Urinary bladder (tissue), 4 donors: ENCODE measurements at places on chromosomes 13 and 19. TPM values are rescaled to one million over a fixed set of nuclear protein-coding genes. Genes with fewer than 3 reads are reported as not detected.

The TMPRSS9 gene
- 0.11 TPM for total RNA-seq

The SSC5D gene
- total RNA-seq: 24.4 TPM

The MBD3L2 gene
- not detected for total RNA-seq

The ONECUT3 gene
- total RNA-seq: not detected

The KLF12 gene
- total RNA-seq: 51.9 TPM

The ZNF77 gene
- 6.8 TPM for total RNA-seq

The STAP2 gene
- total RNA-seq: 14.4 TPM

DNA sequence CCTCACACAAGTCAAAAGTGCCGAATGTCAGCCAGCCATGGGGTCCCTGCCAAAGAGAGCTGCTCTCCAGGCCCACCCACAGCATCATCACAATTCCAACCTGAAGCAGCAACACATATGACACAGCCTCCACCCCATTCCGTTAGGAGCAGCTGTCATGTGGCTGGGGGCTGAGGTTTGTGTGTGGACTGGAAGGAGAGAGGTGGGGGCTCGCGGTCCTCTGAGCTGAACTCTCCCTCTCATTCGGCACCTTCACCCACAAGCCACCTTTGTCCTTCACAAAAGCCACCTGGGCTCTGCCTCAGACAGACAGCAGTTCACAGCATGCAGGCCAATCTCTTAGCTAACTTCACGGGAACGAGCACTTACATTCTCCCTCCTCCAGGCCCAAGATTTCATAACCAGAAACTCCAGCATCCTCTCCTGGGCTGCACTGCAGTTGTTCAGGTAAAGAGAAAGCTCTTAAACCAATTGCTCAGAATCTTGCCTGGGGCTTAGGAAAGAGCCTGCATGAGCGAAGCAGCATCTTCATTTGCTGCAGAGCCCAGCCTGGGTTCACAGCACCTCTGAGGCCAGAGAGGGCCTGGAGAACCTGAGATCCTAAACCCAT lies 7.2 kb downstream of the RAB20 start:
- DNase-seq: no peak

- DNase-seq: no peak
These were observed 2.9 kb upstream of the C19orf85 start for GRCh38 chr19:55467236-55468053.

DNA sequence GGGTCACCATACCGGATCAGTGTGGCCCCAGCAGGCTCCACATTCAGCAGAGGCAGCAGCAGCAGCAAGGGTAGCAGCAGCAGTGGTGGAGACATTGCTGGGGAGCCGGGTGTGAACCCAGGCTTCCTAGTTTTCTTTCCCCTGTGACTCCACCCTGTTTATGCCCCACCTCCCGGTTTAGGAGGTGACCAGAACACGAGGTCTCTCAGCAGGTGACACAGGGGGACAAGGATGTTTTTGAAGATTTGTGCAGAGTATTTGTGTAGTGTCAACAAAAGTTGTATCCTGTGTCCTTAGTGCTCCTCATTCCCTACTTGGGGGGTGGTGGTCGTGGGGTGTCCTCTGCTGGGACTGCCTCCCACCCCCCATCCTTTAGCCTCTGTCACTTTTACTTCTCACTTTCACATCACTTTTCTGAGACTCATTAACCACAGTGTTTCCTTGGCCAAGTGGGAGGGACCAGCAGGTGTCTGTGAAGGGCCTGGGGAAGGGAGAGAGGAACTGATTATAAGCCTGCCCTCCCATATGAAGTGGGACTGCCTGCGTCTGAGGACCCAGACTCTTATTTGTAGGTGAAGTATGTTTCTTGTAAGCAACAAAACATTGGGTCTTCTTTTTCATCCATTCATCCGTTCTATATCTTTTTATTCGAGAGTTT lies 15.6 kb upstream of the KCNC3 start:
- DNase-seq: no peak

DNA sequence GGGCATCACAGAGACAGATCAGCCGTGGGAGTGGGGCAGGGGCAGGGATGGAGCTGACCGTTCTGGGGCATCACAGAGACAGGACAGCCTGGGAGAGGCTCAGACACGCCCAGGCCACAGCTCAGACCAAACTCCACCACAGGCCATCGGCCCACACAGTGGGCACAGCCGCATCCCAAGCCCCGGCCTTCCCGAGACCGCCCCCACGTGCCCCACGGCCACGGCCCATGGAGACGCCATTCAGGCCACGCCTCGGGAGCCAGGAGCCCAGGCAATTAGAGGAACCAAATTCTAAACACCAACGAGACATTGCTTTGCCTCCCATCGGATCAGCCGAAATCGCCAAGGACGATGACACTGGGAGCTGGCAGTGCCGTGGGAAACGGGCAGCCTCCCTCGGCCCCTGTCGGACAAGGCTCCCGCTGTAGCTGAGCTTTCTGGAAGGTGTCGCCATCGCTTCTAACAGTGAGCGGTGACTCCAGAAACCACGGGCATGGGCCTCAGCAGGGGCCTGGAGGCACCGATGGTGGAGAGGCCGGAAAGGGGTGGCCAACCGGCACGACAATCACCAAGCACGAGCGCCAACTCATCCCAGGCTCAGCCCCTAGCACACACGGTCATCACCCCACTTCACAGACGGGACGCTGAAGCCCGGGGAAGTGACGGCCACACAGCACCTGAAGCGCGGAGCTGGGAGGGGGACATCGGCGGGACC lies 2.4 kb downstream of the PIP5K1C start:
- DNase-seq: no peak

DNA sequence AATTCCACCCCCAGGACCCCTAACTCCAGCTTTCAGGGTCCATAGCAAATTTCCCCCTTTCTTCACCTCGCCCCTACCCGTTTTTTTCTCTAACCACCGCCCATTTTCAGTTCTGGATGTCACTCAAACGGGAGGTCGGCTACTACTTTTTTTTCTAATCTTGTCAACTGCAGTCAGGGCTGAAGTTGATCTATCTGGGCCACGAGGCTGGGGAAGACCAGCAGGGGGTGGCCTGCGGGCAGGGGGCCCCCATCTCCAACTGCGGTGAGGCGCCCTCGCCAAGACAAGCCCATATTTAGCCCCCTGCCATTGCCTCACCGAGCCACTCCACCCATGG lies 748 bp downstream of the LHFPL6 start:
- no peak for DNase-seq

- DNase-seq: no peak
These were observed 315 bp downstream of the ZNF492 start for GRCh38 chr19:22634450-22634827.
